Right lung (tissue), 10 donors: ENCODE measurements at places on chromosomes 16 and 17. TPM values are rescaled to one million over a fixed set of nuclear protein-coding genes. Genes with fewer than 3 reads are reported as not detected.

- DNase-seq: no peak
These were observed 6.7 kb downstream of the PCGF2 start for GRCh38 chr17:38741461-38741860.

GRCh38 chr17:29384901-29385300 lies 5.3 kb upstream of the TAOK1 start:
- DNase-seq: no peak

GRCh38 chr16:85667261-85667660 lies 21.5 kb downstream of the GINS2 start:
- DNase-seq: no peak

GRCh38 chr17:21113716-21114115 lies 13.0 kb upstream of the DHRS7B start:
- DNase-seq: no peak

DNA sequence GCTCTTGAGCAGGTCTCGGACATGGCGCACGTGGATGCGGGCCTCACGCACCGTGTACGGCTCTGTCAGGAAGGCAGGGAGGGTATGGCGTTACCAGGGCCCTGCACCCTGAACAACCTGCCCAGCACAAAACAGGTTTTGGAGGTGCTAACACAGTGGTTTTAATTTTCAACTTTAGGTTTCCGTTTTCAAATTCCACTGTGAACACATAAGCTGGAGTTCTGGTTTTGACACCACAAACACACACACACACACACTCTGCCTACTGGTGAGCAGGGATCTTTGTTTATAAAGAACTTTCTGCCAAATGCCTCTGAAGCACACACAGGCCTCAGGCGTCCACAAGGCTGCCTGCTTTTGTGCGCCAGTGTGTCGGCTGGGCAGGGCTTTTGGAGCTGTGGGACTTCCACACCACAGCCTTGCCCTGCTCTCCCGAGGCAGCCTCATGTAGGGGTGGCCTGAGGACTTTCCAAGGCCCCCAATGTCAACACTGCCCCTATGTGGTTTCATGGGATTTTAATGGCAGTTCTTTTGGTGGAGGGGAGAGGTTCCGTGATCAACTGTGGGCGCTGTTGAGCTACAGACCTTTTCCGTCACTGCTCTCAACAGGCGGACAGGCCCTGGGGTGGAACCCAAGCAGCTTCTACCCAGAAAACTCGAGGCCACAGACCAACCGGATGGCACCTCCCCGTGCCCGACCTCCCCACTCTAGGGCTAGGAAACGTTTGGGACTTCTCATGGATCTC lies 9.4 kb downstream of the CLUH start:
- no peak for DNase-seq

DNA sequence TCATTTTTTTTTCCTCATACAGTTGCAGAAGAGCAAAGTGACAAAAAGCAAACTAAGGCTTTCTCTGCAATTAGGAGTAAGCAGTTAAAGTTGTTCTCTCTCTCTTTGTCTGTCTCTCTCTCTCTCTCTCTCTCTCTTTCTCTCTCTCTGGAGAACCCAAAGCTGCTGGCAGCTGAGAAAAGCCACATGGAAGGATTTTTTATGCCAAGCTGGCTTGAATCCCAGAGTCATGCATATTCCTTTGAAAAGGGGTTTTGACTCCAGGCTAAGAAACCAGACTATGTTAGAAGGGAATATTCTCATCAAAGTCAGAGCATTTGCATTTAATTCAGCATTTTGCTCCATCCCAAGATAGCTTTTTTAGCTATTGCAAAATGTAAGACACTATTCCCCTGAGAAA lies 1114.2 kb upstream of the GOT2 start:
- peak; percentile 74 for DNase-seq

Gene MMP2
- 603 TPM for polyA plus RNA-seq
